ENCODE measurements at places on chromosomes 2 and 18.

DNA sequence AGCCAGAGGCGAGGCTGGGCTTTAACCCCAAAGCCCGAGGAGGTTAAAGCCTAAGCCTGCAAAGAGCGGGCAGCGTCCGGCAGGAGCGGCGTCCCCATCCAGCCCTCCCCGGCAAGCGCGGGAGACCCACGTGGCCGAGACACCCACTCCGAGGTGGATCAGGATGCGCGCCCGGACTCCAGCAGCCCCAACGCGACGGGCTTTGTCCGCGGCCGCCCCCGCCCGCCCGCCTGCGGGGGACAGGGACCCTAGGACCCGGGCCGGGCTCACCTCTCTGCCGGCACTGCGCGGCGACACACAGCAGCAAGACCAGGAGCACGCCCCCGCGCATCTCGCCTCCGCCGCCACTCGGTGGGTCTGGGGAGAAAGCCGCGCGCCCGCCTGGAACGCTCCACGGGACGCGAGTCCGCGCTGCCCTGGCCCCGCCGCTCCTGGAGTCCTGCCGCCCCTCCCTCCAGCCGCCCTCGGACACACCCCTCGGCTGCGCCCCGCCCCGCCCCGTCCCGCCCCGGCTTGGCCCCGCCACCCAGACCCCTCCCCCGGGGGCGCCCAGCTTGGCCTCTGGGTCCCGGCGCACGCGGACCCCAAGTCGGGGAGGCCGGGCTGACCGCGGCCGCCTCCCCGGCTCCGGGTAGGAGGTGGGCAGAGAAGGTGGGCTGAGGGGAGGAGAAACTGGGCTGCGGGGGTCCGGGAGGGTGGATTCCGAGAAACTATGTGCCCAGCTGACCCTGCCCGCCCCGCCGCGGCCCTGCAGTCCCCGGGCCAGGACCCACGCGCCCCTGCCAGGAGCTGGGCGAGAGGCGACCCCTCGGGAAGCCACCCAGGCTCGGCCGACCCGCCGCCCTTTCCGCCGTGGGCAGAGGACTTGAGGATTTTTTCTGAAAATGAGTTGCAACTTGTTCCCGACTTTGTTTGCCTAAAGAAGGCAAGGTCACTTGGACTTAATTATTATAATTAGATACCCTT, at the start of gene LAMA1:
Gene LAMA1, minus strand, starts transcription at position 408 of the 966 bp plus-strand sequence. Its CDS starts 77 bp downstream, at position 331.
- DNase-seq, result peak; percentile 48

DNA sequence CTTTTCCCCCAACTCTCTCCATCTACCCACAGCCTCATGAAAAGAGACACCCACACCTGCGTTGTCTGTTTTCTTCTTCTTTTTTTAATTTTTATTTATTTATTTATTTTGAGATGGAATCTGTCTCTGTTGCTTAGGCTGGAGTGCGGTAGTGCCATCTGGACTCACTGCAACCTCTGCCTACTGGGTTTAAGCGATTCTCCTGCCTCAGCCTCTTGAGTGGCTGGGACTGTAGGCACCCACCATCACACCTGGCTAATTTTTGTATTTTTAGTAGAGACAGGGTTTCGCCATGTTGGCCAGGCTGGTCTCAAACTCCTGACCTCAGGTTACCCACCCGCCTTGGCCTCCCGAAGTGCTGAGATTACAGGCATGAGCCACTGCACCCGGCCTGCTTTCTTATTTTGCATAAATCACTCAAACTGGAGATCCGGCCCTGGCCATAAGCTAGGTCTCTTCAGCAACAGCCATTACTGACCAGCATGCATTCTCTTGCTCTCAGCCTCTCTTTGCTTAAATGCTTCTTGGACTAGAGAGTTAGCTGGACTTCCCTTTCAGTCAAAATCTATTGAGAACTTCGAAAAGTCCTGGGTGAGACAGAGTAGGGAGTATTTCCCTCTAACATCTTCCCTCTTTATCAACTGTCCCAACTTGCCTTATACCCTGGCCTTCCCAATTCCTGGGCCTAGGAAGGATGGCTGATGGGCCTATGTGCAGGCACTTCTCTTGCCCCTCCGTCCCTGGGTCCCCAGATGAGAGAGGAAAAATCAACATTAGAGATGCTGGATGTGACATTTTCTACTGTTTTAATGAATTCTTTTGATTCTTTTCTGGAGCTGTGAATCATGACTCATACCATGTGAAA, 27.3 kb downstream of the MYCN start:
- DNase-seq, result no peak

- no peak for DNase-seq
Observed at GRCh38 chr18:48355276-48356115, 53.7 kb downstream of the ZBTB7C start.

DNA sequence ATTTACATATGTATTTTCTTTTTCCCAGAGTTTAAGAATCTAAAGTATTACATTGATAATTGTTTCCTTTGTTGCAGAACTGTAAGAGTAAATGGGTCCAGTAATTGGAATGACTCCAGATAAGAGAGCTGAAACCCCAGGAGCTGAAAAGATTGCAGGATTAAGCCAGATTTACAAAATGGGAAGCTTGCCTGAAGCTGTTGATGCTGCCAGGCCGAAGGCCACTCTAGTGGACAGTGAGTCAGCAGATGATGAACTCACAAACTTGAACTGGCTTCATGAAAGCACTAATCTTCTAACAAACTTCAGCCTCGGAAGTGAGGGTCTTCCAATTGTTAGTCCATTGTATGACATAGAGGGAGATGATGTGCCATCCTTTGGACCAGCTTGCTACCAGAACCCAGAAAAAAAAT, 183.8 kb upstream of the STON1 start:
- DNase-seq, result peak; percentile 4

GRCh38 chr2:85222792-85223191, 89.6 kb downstream of the TCF7L1 start:
- DNase-seq, result no peak

- no peak for DNase-seq
Observed at GRCh38 chr2:158695305-158695704, 99.8 kb upstream of the DAPL1 start.

GRCh38 chr2:64904413-64905329, 84.5 kb upstream of the SLC1A4 start:
- no peak for DNase-seq

DNA sequence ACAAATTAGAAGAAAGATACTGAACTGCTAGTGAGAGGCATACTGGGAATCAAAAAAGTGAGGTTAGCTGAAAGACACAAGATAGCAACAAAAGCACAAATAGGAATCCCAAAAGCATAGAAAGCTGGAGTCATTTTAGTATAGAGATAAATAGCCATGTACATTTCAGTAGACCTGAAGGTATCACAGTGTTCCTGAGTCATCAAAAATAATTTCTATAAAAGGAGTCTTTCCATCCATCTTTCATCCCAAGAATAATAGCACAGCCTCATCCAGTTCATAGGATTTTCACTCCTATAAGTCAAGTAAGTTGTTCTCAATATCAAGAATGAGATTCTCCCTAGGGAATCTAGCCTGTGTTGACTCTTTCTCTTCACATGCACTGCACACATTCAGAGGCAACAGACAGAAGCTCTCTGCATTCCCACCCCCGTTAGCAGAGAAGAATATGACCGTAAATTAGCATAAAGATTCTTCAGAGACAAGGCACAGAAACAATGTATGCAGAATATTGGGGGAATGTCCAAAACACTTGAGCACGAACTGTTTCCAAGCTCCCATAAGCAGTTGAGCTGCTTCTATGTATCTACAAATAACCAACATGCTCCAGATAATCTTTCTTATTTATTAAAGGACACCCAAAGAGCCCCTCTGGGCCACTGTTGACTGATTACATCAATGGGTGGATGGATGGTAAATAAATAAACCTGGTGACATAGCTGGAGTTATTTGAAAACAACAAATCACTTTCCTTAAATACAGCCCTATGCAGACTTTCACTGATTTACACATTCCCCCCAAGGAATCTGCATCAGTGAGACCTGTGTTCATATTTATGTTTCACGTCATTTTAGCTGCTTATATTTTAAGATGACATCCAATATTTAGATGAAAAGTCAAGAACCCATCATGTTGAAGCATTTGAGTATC, 174.5 kb upstream of the PKDCC start:
- no peak for DNase-seq

GRCh38 chr2:241863536-241863954, 4.9 kb upstream of the PDCD1 start:
- DNase-seq, result no peak

- no peak for DNase-seq
Observed at GRCh38 chr18:54023471-54023870, 201.0 kb downstream of the MBD2 start.

DNA sequence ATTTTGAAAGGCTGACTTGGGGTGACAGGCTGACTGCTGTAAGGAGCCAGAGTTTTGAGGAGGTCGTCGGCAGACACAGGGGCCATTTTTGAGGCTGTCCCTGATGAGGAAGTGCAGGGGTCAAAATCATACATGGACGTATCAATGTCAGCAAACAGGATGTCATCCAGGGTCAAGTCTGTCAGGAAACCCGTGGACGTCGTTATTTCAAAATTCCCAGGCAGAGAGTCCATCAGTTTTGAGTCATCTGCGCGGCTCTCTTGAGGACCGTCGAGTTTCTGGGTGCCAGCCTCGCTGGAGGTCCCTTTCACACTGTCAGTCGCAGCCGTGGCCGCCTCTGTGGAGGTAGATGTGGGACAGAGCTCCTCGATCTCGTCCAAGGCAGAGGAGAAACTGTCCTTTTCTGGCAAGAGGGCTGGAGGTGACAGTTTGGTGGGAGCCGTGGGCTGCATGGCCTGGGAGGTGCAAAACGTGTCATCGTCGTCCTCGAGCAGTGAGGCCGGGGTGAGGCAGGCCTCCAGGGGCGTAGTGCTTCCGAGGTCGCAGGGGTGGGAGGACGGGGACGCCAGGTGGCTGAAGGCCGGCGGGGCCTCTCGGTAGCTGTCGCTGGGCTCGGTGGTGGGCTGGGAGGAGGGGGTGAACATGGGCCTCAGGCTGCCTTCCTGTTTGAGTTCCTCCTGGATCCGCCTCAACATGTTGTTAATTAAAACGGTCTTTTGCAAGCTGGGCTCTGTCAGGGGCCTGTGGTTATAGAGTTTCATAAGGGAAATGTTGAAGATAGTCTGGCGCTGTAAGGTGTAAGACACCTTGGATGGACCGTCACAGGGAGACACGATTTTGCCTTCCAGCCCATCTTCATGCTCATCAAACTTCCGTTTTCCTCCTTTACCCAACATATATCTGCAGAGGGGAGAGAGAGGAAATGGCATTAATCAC, 17.5 kb downstream of the SERTAD2 start:
- no peak for DNase-seq

DNA sequence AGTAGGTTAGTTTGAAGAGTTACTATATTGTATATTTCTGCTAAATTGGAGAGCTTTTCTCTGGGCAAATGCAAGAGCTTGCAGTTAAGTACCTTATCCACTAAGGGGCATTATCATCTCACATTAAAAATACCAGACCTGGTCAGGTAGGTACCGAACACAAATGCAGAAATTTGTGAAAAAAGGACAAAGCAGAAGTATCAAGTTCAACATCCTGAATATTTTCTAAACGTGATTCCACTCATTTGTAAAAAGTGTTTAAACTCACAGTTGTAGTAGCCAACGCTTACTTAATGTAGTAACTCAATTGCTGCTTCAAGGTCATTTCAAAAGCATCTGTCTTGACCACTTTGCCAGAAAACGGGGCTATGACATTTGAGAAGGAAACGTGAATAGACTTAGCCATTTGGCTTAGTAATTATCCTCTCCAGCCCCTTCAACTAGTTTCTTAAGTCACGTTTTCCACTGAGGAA, 52.1 kb downstream of the CYRIA start:
- no peak for DNase-seq

GRCh38 chr2:72367530-72368225, 220.0 kb upstream of the CYP26B1 start:
- no peak for DNase-seq

- no peak for DNase-seq
Observed at GRCh38 chr2:65583061-65583460, 150.7 kb upstream of the SPRED2 start.

GRCh38 chr2:26299471-26300101, 46.4 kb upstream of the SELENOI start:
- DNase-seq, result no peak

GRCh38 chr2:148957023-148957422, 81.5 kb upstream of the LYPD6B start:
- no peak for DNase-seq

GRCh38 chr2:148586522-148587128, 57.9 kb upstream of the EPC2 start:
- no peak for DNase-seq

- DNase-seq, result no peak
Observed at GRCh38 chr2:224801360-224801759, 85.2 kb upstream of the CCDC195 start.

GRCh38 chr18:55455938-55456337, 132.1 kb downstream of the TCF4 start:
- DNase-seq, result no peak

- no peak for DNase-seq
Observed at GRCh38 chr2:40128796-40129195, 323.1 kb downstream of the SLC8A1 start.

- peak; percentile 76 for DNase-seq
Observed at GRCh38 chr2:218781691-218782527, at the start of gene CYP27A1. TSS of gene CYP27A1 (plus strand) at chr2:218782147. CDS start at chr2:218782183, 36 bp downstream.

DNA sequence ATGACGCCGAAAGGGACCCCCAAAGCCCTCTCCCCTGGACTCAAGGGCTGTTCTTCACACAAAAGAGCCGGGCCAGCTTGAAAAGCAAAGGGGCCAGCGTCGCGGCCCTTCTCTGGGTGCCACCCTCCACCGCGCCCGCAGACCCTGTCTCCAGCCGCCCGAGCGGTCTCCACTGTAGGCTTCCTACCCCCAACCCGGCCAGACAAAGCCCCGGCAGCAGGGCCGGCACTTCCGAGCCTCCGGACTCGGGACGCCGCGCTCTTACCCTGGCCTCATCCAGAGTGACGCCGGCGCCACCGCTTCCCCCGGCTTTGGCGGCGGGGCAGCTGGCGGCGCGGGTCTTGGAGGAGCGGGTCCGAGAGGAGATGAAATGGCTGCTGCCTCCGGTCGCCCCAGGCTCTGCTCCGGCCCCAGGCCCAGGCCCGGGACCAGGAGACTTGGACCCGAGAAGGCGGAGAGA, 603 bp downstream of the ATAD2B start:
- DNase-seq, result peak; percentile 45

GRCh38 chr2:170030040-170030439, 147.9 kb upstream of the MYO3B start:
- DNase-seq, result no peak

GRCh38 chr2:170191166-170191866, 13.4 kb downstream of the MYO3B start:
- no peak for DNase-seq

DNA sequence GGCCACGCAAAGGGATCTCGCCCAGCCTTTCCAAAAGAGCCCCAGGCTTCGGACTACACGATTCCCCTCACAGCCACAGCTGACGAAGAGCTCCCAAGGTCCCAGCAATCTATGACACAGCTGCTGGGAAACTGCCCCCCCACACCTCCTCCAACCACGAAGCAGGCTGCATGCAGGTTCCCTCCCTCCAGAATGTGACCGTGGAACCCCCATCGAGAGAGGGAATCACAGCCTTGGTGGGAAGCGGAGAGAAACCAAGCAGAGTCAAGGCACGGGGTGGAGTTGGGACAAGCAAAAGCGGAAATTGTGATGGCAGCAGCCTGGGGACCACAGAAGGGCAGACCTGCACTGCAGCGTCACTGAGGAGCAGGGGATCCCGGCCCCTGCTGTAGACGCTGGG, 50.3 kb downstream of the KCNF1 start:
- no peak for DNase-seq

- DNase-seq, result no peak
Observed at GRCh38 chr2:10229462-10230099, 73.1 kb upstream of the HPCAL1 start.

- no peak for DNase-seq
Observed at GRCh38 chr2:10493634-10494281, 45.6 kb upstream of the ODC1 start.

- DNase-seq, result no peak
Observed at GRCh38 chr2:241755166-241755565, 20.7 kb downstream of the D2HGDH start.

- no peak for DNase-seq
Observed at GRCh38 chr18:13254971-13255927, 36.7 kb downstream of the LDLRAD4 start.
